ENCODE measurements at places on chromosomes 12 and 14.
A peak's percentile ranks its signal among the peaks of the same experiment; 100 is the strongest.

DNA sequence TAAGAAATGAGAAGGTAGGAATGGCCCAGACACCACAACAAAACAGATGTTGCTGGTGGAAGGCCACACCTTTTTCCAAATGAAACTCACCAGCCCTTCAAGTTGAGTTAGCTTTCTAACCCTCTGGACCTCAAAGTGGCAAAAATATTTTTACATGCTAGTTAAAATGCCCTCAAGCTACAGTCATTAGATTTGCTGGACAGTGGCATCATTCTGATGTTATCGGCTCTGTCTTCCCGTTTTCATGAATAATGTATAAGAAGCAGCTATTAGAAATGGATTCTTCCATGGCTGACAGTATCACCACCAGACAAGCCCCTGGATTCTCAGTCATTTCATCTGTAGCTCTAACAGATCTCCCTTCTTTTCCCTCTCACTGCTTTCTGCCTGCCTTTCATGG is 37.1 kb upstream of the PLXNC1 start:
- DNase-seq, result no peak

DNA sequence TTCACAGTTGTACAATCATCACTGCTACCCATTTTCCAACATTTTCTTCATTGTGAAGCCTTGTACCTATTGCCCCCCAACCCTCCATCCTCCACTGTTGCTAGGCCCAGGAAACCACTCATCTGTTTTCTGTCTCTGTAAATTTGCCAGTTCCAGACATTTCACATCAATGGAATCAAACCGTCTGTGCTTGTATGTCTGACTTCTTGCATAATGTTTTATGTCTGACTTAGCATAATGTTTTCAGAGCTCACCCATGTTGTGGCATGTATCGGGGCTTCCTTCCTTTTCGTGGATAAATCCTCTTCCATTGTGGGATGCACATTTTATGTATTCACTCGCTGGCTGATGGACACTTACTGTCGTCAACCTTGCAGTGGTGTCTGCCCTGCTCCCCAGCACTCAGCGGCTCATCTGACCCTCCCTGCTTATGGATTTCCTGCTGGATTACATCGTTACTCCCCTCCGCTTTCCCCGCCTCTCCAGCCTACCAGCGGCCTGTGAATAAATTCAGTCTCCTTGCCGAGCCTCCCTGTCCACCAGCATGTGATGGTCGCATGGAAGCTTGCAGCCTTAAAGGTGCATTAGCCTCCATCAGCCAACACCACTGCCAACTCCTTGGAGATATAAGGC is 727.6 kb upstream of the TMEM132C start:
- DNase-seq, result no peak

DNA sequence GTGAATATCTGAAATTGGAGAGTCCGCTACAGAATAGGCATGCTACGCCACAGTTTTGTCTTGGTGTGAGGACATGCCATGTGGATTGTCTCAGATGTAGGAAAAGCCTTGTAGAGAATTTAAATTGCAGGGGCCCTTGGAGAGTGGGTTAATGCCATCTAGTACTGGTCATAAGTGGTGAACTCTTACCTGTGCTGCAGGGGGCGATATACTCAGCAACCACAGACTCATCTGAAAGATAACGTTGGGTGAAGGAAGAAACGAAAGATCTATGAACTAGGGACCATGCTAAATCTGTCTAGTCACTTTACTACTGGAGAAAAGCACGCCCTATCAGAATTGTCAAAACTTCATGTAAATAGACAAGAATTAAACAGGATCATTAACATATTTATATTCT is 33.7 kb upstream of the A2M start:
- DNase-seq, result no peak

DNA sequence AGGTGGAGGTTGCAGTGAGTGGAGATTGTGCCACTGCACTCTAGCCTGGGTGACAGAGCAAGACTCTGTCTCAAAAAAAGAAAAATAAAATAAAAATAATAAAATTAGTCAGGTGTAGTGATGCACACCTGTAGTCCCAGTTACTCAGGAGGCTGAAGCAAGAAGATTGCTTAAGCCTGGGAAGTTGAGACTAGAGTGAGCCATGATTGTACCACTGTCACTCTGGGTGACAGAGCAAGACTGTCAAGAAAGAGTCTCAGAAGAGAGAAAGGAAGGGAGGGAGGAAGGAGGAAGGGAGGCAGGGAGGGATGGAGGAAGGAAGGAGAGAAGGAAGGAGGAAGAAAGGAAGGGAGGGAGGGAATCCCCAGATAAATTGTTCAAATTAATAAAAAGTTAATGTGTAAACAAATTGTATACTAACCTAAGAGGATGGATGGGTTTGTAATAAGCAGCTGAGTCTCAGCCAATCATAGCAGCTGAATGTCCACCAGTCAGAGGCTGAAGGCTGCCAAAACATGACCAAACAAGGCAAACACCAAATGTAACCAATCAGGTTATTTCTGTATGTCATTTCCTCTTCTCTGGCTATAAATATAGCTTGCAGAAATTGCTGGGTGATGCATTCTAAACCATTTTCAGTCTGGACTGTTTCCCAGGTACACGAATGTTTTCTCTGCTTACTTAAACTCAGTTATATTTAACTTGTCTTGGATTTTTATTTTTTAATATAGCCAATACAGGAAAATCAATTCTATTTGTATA is 6.1 kb upstream of the CDCA4 start:
- no peak for DNase-seq

- DNase-seq, result no peak
Observed at GRCh38 chr12:115440438-115440837, 756.5 kb upstream of the TBX3 start.

- no peak for DNase-seq
Observed at GRCh38 chr14:53953002-53953827, 3.4 kb downstream of the BMP4 start.

DNA sequence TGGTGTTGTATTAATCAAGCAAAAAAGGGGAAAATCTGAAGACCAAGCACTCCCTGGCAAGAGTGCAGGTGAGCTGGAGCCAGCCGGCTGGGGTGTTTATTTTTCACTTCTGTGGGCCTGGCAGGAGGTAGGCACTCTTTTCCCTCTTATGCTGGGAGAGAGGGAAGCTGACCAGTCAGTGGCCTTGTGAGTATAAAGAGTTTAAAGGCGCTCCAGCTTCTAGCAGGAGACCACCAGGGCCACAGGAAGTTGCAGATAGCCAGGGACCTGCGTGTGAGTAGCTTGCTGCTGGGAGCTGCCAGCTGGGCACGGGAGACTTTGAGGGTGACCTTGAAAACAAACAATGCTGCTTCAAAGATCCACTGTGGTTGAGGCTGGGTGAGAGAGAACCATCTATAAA is 217.4 kb upstream of the PWP1 start:
- no peak for DNase-seq

GRCh38 chr14:69997849-69998248 is 118.6 kb downstream of the SMOC1 start:
- DNase-seq, result no peak

GRCh38 chr14:100581228-100582145 is 5.7 kb downstream of the BEGAIN start:
- no peak for DNase-seq

DNA sequence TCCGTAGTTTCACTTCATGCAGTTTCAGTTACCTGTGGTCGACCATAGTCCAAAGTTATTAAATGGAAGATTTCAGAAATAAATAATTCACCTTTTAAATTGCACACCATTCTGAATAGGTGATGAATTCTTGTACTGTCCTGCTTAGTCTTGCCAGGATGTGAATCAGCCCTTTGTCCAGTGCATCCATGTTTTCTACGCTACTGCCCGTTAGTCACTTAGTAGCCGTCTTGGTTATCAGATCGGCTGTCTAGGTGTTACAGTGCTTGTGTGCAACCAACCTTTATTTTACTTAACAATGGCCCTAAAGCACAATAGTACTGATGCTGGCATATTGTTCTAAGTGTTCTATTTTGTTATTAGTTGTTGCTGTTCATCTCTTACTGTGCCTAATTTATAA is 146.7 kb downstream of the ACSS3 start:
- DNase-seq, result no peak

- DNase-seq, result no peak
Observed at GRCh38 chr12:105355752-105356151, 25.3 kb downstream of the C12orf75 start.

- peak; percentile 4 for DNase-seq
Observed at GRCh38 chr14:97218691-97219430, 421.7 kb downstream of the VRK1 start.

DNA sequence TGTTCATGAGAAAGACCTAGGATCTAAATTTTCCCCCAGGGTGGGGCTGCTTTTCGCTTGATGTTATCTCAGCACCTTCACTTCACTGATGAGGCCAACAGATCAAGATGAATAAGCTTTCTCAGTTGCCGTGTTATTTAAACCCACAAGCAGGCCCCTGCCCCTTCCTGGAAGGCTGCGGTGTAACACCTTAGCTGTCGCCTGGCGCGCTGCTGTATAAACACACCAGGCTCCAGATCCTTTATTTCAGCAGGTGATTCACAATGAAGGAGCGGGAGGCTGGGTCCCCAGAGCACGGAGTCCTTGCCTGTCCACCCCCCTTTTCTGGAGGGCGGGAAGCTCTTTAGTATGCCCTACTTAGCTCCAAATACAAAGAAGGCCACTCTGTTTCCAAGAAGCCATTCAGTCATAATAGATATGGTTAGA is 515.4 kb downstream of the FUT8 start:
- peak; percentile 54 for DNase-seq
